ENCODE measurements at places on chromosomes 2 and 18.

DNA sequence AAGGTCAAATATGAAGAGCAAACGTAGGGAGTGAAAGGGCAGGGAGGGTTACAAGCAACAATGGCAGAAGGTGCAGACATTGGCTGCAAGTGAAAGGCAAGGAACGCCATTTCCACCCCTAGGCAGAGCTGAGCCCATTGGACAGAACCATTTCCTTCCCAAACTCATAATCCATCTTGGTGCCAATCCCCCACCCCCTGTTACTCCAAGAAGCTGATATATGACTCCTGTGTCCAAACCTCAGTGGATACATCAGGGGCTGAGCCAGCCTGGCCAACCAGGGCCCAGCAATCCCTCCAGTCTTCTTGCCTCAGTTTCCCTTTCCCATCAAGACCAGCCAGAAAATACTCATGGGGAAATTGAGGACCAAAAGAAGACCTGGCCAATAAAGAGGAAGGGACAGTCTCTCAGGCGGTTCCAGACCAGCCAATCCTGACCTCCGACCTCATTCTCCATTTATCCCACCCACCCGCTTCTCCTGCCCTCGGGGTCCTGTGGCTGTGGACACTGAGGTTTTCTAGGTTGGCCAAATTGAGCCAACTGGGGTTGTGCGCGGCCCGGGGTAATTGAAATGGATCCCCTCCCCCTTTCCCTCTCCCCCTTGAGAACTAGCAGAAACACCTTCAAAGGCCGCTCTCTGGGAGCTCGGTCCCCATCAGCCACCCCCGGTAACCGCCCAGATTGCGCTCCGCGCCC lies 24.8 kb downstream of the TNS1 start:
- no peak for DNase-seq

DNA sequence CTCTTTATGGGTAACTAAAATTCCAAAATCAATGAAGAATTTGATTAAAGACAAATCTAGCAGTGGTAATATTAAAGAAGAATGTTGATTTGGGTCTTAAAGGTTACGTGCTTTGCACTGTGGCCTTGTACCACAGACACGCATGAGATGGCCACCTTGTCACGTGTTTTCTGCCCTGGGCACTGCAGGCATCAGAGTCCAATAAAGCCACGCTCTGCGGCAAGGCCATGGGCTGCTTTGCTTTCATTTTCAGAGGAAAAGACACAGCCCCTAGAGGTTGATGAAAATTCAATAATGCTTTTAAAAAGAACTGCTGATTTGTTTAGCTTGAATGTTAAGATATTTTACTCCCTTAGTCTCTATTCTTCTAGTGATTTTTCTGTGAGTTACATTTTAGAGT lies 30.4 kb downstream of the AOX1 start:
- no peak for DNase-seq

- no peak for DNase-seq
Observed at GRCh38 chr18:75473316-75473715, 45.8 kb upstream of the SMIM21 start.

DNA sequence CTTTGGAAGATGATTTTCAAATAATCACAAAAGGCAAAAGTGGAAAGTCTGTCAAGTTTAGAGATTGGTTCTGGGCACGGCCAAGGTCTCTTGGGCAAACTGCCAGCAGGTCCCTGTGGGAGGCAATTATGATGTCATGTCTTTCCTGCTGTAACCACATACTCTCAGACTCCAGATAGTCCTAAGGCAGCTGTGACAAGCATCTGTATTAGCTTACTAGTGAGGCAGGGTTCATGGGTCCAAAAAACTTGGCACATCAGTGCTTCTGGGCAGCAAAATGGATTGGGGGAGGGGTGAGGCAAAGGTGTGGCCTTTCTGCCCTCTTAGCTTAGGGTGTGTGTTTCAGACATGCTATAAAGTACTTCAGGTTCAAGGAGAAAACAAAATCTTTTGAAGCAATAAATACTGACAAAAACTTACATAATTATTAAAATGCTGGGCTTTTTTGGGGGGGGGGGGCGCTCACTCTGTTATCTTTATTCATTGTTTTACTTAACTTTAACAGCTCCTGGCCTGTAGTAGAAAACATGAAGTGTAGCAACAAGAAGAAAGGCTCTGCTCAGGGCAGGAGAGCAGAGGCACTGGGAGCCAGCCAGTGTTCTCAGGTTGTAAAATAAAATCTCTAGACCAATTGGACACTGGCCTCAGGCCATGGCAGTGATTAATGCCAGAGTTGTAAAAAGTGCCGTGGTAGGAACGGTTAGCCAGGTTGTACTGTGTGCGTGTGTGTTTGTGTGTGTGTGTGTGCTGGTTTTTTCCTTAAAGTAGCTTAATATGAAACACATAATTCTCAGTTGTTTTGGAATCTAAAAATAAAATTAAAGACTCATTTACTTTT lies 14.3 kb upstream of the TANC1 start:
- no peak for DNase-seq

- DNase-seq, result no peak
Observed at GRCh38 chr18:5726011-5726410, 169.3 kb downstream of the TMEM200C start.

DNA sequence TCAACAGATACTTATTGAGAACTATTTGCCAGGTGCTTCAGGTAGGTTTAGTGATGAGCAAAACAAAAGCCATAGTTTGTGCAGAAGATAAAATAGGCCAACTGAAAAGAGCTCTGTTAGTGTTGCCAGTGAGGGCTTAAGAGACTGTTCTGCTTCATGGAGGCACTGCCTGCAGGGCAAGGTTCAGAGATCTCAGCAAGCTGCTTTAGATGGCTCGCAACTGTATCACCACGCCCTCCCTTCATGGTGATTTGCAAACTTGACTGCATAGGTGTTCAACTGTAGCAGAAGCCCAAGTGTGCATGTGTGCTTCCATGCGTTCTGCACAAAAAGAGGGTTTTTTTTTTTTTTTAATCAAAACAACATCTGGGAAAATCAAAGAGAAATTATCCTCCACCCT lies 84.5 kb downstream of the RAPH1 start:
- no peak for DNase-seq

DNA sequence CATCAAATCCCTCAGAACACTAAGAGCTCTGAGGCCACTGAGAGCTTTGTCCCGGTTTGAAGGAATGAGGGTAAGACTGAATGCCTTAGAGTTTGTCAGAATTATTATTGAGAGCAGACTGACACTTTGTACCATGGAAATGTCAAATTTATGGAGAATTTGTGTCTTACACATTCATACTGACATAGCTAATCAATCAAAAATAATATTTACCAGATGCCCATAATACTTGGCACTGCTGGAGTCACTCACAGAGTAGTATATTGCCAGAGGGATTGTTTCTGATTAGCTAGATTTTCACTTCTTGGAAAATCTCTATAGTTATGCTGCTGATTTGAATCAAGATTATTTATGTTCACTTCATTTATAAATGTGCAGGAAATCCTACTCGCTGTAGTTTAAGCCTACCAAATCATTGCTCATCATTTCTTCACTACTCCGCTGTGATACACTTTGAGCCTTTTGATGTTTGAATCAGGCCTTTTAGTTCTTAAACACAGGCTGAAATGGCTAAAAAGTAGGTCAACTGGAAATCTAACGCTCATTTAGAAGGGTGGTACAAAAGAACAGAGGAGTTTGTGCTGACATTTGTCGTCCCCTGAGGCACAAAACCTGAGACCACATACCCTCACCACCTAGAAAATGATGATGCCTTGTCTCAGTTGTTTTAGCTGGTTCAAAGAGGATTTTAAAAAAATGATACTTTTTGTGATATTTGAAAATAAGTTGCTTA lies 96.1 kb upstream of the CSRNP3 start:
- DNase-seq, result no peak

GRCh38 chr18:34528177-34528576 lies 181.9 kb upstream of the DTNA start:
- no peak for DNase-seq
